Stimulated activated CD8-positive, alpha-beta memory T cell treated with anti-CD3 and anti-CD28 coated beads, Interleukin-7, amount 100 ng/mL, for 24 hours (primary cell): ENCODE measurements at places on chromosomes 7 and 10.

- DNase-seq = no peak
Measured at GRCh38 chr7:19520392-19520791, 188.4 kb downstream of the POLR1F start.

GRCh38 chr7:70392877-70393435 is 739.0 kb upstream of the GALNT17 start:
- no peak for DNase-seq

- no peak for DNase-seq
Measured at GRCh38 chr10:126561294-126561920, 109.1 kb downstream of the C10orf90 start.

DNA sequence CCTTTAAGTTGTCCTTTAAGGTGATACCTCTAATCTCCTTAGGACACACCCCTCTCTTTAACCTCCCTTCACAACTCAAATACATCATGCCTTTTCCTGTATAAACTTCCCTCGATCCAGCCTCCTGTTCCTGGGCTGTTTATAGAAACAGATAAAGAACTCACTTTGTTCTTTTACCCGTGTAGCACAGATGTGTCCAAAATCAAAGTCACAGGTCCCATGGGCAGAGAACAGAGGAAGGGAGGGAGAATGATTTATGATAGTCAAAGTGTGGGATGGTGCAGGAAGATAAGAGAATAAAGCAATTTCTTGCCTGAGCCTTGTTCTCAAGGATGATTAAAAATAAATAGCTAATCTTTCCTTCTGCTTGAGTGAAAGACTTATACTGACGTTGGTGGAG is 50.3 kb upstream of the CABCOCO1 start:
- DNase-seq = no peak

DNA sequence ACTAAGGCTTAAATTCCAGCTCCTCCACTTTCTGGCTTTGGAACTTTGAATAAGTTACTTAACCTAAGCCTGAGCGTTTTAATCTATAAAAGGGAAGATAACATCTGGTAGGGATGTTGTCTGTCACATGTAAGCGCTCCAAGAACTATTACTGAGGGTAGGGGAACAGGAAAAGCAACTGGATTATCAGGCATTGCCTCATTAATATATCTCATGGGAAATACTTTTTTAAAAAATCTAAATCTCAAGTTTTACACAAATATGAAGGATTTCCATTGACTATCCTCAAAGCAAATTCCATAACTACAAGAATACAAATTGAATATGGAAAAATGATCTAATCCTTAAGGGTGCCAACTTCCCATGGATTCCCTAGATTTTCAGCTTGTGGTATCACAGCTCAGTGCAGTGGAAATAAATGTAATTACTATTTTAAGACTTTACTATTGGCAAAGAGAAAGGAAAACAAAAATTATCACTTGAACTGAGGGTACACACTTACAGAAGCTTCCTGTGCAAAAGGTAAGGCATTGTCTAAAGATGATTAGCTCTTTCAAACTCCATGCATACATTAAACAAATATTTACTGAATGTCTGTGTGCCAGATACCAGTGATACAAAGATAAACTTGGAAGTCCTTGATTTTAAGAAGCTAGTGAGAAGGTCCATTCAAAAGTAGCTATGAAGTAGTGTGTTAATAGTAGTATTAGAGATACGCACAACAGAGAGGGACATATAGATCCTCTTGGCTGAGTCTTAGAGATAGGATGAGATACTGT is 38.4 kb downstream of the NT5C2 start:
- DNase-seq = no peak

GRCh38 chr7:44637788-44638594 is 31.6 kb downstream of the OGDH start:
- DNase-seq = no peak

DNA sequence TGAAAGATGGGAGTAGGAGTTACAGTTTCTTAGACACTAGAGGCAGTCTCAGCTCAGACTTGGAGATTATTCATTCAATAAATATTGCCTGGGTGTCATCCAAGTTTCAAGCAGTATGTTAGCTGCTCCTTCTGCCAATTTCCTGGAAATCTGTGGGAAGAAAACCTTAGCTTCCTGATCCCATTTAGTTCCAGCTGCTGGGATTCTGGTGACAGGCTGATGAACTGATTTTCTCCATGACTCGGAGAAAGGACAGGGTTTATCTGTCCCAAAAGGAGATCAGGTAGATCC is 95.8 kb downstream of the CLEC2L start:
- DNase-seq = no peak

- DNase-seq = no peak
Measured at GRCh38 chr10:71729161-71729636, 9.6 kb upstream of the C10orf105 start.

- DNase-seq = no peak
Measured at GRCh38 chr7:44281811-44282600, 43.4 kb downstream of the CAMK2B start.

DNA sequence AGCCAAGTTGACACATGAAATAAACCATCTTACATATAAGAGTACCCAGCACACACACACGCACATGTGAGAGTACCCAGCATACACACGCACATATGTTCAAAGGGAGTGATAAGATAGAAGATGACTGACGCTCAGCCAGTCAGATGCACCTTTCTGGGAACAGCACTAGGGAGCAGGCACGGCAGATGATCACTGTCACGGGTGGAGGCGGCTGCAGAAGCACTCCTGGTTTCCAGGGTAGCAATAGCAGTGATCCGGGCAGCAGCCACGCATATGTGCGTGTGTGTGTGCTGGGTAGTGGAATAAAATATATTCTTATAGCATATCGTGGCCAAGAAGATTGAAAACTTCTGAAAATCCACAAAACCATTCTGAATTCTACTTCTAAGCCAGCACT is 85.8 kb upstream of the NAMPT start:
- DNase-seq = no peak

DNA sequence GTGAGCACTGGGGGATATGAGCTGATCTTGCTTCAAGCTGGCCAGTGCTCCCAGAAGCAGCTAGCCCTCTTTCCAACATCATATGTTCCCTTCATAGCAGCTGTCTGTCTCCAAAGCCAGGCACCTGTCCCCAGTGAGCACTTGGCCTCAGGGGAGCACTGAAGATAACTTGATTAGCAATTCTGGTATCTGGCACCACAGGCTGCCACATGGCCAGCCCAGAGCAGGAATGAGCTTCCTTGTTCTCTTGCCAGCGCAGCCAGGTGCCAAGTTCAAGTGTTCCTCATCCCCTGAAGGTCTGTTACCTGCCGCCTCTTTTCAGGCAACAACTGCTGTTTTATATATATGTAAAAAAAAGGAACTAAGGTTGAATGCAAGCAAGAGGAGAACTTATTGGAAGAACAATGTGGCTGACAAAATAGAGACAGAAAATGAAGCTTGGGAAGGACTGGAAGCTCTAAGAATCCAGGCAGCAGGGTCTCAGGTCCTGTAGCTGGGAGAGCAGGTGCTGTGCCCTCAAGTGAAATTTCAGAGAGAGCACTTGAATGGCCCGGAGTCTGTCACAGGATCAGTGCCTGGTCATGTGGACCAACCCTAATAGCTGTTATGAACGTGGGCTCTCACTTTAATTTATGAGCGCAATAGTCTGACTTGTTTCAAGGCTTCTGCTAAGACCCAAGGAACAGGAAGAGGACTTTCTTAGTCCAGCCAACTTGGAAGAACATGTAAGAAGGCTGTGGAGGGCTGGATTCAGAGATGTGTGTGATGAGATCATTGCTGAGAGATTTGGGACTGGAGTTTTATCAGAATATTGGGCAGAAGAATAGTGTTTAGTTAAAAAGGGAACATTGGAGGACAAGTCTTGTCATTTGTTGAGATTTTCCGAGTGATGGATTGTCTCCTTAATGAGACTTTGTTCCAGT is 267.2 kb downstream of the GLRX3 start:
- DNase-seq = no peak

DNA sequence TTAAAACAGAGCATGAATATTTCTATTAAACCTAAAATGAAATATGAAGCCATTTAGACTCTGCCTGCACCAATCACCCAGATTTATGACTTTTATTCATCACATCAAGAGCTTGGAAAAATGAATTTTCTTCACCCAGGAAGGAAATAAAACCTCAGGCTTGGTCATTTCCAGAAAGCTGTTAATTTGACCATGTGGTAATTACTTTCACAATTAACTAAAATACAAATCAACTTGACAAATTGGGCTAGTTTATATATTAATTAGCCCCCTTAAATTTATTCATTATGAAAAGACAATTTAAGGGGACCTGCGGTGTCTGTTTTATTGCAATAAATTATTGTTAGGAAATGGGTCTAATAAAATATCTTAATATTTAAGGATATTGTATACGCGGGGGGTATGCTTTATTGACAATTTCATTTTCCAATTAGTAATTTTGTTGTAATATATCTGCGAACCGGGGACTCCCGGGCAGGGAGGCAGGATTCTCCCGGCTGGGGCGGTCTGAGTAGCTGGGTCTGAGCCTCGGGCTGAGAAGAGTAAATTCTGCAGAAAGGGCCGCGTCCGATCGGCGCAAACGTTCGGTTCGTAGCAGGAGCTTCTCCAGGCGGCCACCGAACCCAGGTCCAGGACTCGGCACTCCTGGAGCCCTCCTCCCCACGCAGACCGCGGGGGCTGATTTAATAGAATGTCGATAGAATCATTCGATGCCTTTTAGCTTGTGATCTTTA is 9.4 kb upstream of the MNX1 start:
- DNase-seq = no peak

DNA sequence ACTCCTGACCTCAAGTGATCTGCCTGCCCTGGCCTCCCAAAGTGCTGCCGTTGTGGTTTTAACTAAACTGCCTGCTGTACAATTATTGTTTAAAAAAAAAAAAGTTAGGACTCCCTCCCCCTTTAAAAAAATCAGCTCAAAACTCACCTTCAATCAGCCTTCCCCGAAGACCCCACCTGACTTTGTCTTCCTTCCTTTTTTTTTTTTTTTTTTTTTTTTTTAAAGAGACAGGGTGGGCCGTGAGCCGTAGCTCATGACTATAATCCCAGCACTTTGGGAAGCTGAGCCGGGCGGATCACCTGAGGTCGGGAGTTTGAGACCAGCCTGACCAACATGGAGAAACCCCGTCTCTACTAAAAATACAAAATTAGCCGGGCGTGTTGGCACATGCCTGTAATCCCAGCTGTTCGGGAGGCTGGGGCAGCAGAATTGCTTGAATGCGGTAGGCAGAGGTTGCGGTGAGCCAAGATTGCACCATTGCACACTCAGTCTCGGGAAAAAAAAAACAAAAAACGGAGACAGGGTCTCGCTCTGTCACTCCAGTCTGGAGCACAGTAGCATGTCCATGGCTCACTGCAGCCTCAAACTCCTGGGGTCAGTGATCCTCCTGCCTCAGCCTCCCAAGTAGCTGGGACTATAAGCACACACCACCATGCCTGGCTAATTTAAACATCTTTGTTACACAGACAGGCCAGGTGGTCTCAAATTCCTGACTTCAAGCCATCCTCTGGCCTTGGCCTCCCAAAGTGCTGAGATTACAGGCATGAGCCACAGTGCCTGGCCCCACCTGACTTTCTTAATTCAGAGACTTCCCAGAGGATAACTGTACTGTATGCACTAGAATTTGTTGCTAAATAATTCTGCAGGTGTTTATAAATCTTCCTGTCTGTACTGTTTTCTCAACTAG is 3.2 kb downstream of the FIS1 start:
- DNase-seq = no peak

DNA sequence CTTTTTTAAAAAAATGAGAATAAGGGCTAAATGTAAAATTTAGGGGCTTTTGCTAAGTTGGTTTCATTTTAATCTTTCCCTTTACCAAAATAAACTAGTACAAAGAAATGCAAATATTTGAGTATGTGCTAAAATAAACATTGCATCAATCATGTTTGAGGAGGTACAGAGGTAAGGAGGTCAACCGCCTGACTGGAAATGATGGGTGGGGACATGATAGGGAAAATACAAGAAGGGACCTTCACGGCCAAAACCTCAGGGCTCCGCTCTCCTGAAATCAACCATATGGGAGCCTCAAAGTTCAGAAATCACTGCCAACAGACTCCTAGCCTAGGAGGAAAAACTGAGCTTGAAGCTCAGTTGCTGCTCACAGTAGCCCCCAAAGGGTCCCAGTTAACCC is 207.6 kb downstream of the AHR start:
- DNase-seq = no peak

DNA sequence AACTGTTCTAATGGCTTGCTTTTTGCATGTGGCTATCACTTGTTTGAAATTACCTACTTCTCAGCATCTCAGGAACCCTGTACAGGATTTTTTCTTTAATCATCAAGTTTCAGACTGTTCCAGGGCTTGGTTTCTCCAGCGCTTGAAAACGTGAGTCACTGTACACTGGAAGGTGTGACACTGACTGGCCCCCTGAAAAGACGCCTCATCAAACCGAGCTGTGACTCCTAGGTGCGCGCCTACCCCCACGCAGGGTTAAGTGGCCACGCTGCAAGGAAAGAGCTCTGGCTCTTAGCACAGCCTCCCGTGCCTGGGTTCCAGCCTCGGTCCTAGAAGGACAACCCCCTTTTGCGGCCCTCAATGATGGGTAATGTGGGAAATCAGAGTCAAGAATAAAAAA is 81.0 kb downstream of the EBF3 start:
- DNase-seq = no peak

DNA sequence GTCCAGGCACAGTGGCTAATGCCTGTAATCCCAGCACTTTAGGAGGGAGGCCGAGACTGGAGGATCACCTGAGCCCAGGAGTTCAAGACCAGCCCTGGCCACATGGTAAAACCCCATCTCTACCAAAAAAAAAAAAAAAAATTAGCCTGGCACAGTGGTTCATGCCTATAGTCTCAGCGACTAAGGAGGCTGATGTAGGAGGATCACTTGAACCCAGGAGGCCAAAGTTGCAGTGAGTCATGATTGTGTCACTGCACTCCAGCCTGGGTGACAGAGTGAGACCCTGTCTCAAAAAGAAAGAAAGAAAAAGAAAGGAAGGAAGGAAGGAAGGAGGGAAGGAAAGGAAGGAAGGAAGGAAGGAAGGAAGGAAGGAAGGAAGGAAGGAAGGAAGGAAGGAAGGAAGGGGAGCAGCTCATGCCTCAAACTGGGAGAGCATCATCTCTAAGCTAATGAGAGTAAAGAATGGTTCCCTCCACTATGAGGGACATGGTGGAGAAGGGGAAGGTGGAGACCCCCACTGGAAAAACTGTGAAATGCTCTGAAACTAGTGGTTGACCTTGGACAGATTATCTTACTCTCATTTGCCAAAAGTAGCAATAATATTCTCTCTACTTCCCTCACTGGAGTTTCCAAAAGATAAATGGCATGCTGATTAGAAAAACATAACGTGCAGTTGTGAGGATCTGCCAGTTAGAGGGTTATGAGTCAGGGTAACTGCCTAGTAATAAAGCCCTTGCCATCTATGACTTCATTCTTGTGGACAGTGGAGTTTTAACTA is 16.8 kb downstream of the GIMAP5 start:
- DNase-seq = no peak

- no peak for DNase-seq
Measured at GRCh38 chr7:69426705-69427104, 171.6 kb upstream of the AUTS2 start.

- no peak for DNase-seq
Measured at GRCh38 chr10:70928140-70928539, 39.8 kb upstream of the PCBD1 start.

- no peak for DNase-seq
Measured at GRCh38 chr7:150847536-150847935, 4.8 kb upstream of the AOC1 start.
